Karpas-422 (cell line): ENCODE measurements at places on chromosomes 2 and 18.

GRCh38 chr2:59025157-59025757, 784.1 kb upstream of the FANCL start:
- DNase-seq: peak; percentile 74

- DNase-seq: no peak
These were observed 187.7 kb downstream of the LOXHD1 start for GRCh38 chr18:46469186-46469915.

- no peak for DNase-seq
These were observed 152.6 kb downstream of the IKZF2 start for GRCh38 chr2:212998626-212999359.

DNA sequence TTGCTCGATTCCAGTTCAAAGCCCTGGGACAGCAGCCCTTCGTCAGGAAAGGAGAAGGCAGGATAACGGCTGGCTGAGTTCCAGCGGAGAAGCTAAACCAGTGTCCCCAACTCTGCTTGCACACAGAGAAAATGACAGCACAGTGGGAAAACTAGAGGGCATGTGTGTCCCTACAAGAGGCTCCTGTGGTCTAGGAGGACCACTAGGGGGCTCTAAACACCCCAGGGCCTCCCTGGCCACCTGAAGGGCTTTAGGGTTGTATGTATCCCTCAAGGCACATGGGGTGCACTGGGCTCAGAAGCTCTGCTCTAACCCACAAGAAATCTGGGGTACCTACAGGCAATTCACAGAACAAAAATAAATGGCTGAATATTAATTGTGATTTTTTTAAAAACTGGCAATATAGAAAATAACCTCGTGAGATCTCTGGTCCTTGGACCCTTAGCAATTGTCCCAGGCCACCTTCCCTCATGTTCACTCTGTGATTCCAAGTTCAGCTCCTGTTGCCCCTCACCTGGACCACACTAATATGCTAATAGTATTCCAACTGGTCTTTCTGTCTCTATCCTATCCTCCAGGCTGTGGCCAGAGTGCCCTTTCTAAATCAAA, 17.5 kb downstream of the STAT1 start:
- DNase-seq: peak; percentile 74

GRCh38 chr18:7958897-7959146, 391.7 kb downstream of the PTPRM start:
- DNase-seq: no peak

DNA sequence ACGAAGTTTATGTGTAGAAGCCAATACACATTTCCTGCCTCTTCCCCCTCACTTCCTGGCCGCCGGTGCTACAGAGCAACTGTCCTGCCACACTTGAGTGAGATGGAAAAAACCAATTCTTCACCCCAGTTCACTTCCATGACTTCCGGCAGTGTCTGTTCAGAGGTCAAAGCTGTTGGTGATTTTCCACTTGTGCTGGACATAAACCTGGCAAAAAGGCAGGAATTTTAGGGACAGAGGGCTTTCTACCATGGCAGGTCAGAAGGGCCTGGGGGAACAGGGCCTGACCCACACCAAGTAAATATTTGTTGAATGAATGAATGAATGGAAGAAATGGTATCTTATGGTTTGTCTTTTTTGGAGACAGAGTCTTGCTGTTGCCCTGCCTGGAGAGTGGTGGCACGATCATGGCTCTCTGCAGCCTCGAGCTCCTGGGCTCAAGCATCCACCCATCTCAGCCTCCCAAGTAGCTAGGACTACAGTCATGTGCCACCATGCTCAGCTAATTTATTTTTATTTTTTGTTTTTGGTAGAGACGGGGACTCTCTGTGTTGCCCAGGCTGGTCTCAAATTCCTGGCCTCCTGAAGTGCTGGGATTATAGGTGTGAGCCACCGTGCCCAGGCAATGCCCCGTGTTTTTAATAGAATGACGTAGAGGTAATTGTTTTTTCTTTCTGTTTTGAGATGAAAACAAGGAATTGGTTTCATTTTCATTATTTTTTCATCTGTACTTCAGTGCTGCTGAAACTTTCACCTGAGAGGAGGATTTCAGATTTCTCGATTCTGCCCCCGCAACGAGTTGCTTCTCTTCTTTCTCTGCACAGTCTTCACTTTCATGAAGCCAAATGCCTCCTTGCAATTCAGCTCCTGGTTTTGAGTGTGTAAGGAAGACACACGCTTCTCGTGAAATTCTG, 48.0 kb upstream of the LPIN2 start:
- no peak for DNase-seq

DNA sequence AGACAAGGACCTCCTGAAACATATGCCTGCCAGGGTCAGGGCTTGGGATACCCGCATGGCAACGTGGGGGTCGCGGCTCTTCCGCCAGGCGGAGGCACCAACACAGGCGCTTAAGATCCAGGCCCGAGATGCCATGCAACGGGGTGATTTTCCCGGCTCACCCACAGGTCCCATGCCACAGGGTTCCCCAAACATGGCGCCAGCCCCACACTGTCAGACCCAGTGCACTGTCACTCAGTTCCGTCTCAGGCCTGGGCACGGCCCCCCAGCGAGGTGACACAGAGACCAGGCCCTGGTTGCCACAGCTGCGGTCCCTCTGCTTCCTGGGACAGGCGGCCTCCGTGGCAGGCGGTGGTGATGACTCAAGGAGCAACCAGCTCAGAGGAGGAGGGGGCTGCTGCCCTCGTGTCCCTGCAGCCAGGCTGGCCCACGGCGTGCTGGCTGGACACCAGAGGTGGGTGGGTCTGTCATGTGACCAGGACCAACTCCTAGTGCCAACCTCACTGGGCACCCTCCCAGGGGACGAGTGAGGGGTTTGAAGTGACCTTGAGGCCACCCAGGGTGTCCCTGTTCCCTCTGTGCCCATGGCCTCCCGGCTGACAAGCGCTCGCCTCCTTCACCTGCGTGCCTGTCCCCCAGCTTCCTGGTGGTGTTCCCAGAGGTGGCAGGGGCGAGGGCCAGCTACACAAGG, 4.9 kb downstream of the PDCD1 start:
- DNase-seq: no peak

GRCh38 chr2:72261076-72261475, 113.4 kb upstream of the CYP26B1 start:
- DNase-seq: no peak

DNA sequence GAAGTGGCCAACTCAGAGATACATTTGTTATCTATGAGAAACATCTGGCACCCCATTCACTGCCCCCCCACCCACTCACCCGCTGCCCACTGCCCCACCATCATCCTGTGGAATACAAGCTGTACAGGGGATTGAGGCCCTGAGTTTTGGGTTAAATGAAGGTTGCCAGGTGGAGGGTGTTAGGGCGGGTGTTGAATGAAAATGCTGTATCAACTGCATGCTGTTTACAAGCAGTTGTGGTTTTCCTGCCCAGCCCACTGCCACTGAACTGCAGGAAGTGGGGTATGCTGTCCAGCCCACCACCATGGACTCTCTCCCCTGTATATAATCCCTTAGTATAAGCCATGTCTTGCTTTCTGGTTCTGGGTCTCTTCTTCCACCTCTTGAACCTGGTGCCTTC, 481.9 kb downstream of the METTL4 start:
- no peak for DNase-seq

GRCh38 chr2:219084791-219085190, 24.1 kb upstream of the IHH start:
- no peak for DNase-seq
